Stimulated activated CD8-positive, alpha-beta memory T cell treated with anti-CD3 and anti-CD28 coated beads, Interleukin-7, amount 100 ng/mL, for 24 hours (primary cell): ENCODE measurements at places on chromosomes 7 and 10.

DNA sequence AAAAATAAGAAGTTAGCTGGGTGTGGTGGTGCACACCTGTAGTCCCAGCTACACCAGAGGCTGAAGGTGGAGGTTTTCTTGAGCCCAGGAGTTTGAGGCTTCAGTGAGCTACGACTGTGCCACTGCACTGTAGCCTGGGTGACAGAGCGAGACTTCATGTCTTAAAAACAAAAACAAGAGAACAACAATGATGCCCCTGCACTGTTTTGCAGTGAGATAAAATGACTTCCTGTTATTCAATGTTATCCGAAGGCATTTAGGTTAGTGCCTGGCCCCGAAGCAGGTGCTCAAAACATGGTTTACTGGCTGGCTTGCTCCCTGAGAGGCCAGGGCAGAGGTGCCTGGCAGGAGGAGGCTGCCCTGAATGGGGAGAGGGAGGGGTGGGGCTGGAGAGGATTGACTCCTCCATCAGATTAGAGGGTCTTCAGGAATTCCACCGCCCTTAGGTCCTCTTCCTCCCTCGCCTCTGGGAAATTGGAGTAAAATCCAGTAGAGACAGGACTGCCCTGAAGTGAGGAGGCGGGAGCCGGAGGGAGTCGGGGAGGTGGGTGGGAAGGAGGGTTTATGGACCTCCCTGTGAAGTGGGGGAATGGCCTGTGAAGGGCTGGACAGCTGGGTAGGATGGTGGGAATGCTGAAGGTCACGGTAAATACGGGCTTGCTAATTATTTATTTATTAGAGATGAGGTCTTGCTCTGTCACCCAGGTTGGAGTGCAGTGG lies 6.8 kb upstream of the CLDN4 start:
- no peak for DNase-seq

DNA sequence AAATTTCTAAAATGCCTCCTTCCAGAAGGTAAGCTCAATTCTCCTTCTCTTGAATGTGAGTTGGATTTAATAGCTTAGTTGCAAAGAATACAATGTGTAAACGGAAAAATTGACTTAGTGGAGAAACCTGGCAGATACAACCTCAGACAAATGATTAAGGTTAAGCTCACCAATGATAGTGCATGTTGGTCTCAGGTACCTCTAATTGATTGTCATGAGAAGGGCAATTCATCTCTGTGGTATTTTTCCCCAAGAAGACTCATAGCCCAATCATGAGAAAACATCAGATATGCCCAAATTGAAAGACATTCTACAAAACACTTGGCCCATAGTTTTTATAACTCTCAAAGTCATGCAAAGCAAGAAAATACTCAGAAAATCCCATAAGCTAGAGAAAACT lies 36.2 kb upstream of the TMEM106B start:
- DNase-seq: no peak

DNA sequence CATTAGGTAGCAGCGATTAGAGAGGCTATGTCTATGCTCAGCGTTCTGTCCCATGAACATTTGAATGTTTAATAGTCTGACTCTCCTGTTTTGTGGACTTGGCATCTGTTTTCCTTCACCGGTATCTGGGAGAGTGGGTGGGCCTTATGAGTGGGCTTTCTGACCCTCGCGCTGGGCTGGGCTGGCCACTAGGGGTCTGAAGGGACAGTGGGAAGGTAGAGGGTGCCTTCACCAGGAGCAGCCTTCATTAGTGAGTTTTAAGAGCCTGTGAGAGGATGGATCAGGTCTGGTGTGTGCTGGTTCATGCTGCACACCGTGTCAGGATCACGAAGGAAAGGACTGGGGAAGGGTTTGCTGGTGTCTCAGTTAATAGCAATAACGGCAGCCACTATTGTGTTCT lies 33.4 kb downstream of the DCLRE1A start:
- no peak for DNase-seq

GRCh38 chr10:131778385-131778784 lies 122.4 kb upstream of the PPP2R2D start:
- no peak for DNase-seq

DNA sequence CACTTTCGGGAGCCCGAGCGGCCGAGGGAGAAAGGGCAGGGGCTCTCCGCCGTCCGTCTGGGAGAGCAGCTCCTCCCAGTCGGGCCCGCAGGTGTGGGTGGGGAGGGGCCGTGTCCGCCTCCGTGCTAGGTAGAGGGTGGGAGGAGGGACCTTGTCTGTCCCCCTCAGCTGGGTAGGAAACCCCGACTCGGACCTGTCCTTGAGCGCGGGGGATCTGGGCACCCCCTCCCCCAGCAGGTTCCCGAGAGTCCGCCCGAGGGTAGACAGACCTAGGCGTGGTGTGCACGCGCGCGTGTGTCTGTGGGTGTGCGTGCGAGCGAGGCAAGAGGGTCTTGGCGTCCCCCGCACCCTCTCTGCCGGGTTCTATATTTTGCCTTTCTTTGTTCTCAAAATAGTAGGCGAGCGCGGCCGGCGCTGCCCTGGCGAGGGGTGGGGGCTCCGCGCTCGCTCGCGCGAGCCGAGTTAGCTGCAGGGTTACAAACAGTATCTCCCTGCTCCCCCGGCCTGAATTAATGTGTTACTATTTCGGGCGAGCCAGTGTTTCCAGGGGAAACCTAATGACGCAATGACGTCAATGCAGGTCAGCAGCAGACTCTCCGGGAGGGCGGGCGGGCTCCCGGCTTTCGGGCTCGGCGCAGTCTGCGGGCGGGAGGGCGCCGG lies 73.9 kb upstream of the LEP start:
- no peak for DNase-seq

DNA sequence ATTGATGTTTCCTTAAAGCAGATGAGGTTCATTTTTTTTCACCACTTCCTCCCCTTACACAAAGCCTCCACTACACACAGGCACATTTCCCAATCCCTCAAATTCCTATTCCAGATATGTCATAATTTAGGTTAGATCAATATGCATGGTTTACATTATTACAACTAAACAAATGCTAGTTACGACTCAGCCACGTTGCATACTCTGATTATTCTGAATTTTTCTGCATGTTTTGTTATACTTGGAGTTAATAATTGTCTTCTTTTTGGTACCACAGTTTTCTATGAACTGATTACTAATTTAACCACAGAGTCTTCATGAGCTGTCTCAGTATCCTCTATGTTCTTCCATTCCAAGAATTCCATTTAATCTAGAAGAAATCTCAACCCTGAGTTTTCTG lies 4.4 kb upstream of the BICC1 start:
- DNase-seq: no peak

GRCh38 chr7:116337800-116338199 lies 127.5 kb downstream of the TES start:
- no peak for DNase-seq

GRCh38 chr10:7515439-7515838 lies 104.6 kb upstream of the SFMBT2 start:
- no peak for DNase-seq

DNA sequence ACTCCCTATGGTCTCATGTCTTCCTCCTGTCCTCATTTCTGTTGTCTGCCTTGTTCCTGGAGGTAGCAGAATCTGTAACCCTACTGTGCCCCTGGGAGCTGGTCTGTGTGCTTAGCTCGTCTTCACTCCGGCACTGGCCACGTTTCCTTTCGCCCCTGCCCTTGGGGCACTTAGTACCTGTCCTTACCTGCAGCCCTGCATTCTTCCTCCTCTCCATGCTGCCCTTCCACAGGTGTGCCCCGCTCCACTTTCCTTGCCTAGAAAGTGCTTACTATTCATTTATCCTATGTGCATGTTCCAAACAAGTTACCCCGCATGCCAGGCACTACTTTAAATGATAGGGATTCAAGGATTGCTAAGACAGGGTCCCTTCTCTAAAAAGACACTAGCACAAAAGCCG lies 199.9 kb upstream of the ZMIZ1 start:
- no peak for DNase-seq

DNA sequence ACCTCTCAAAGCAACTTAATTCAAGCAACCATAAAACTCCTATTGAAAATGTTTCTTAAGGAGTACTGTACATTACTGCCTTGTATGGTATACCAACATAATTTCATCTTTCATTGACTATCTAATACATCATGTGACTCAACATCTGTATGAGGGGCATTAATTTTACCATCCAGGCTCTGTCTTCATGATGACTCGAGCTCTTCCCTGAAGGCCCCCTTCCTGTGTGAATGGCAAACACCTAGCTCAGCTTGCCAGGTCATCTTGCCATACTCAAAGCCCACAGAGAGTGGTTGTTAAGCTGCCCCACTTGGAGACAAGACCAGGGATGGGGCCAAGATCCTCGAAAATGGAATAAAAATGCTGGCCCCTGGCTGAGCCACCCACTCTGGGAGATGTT lies 82.4 kb downstream of the SGMS1 start:
- DNase-seq: no peak

GRCh38 chr7:108094346-108094745 lies 35.8 kb downstream of the LAMB4 start:
- DNase-seq: no peak

DNA sequence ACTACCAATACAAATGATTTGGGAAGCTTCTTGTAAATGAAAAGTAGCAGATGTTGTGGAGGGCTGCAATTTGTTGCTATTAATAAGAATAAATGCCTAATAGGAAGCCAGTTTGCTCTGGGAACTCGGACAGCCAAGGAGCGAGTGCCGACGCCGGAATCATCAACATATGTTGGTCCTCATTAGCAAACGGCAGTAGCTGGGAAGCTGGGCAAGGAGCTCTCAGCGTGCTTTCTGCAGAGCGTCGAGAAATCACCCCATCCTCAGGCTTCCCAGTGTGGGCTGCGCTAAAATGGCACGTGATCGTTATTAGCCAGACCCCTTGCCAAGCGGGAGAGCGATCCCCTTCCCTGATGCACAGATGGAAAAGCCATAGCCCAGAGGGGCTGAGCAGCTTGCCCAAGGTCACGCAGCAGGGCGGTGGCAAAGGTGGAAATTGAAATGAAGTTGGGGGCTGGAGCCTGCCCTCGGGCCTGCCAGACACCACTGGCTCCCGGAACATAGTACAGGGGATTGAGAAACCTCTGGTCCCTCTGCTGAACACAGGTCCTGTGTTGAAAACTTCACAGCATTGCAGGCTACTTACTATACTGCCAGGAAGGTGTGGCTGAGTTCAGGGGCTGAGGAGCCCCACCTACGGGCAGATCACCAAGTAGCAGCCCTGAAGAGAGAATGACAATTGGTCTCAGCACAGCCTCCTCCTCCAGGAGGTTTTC lies 326.9 kb downstream of the PLXNA4 start:
- no peak for DNase-seq

- no peak for DNase-seq
These were observed 386.5 kb upstream of the PFKP start for GRCh38 chr10:2680821-2681220.

DNA sequence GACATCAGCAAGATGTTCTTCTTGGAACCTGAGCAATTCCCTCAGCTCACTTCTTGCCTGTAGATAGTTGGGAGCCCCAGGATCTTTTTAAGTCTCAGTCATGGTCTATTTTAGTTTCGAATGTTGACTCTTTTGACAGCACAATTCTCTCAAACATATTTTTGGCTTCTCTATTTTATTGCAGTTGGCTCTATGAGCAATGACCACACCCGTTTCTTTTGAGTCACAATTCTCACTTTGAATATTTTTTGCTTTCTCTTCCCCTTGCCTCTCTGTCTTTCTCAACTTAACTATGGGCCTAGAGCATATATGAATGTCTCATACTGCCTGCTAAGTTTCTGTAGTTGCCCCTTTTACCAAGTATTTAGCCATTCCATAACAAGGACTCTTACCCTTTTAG lies 222.8 kb downstream of the PTN start:
- DNase-seq: no peak

GRCh38 chr7:158479021-158479663 lies 108.5 kb downstream of the PTPRN2 start:
- no peak for DNase-seq

- DNase-seq: no peak
These were observed 5.1 kb upstream of the MACC1 start for GRCh38 chr7:20222219-20222828.

GRCh38 chr10:43699516-43699915 lies 50.8 kb upstream of the ZNF32 start:
- DNase-seq: no peak

- DNase-seq: no peak
These were observed 2.7 kb upstream of the SYPL1 start for GRCh38 chr7:106114716-106115383.

- no peak for DNase-seq
These were observed 577 bp upstream of the DDX21 start for GRCh38 chr10:68955355-68955831.

DNA sequence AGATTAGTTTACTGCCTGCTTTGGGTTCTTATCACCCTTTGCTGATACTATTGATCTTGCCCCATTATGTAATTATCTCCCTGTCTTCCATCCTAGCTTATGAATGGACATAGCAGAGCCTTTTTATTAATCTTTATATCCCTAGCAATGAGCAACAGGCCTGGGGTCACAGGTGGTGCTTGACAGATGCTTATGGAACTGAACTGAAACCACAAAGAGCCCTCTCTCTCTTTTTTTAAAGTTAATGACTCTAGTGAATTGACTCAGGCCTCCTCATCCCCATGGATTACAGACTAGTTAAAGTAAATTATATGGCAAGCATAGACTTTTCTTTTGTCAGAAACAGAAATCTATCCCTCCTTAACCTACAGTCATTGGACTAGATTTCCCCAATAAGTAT lies 265.2 kb downstream of the PHTF2 start:
- no peak for DNase-seq

DNA sequence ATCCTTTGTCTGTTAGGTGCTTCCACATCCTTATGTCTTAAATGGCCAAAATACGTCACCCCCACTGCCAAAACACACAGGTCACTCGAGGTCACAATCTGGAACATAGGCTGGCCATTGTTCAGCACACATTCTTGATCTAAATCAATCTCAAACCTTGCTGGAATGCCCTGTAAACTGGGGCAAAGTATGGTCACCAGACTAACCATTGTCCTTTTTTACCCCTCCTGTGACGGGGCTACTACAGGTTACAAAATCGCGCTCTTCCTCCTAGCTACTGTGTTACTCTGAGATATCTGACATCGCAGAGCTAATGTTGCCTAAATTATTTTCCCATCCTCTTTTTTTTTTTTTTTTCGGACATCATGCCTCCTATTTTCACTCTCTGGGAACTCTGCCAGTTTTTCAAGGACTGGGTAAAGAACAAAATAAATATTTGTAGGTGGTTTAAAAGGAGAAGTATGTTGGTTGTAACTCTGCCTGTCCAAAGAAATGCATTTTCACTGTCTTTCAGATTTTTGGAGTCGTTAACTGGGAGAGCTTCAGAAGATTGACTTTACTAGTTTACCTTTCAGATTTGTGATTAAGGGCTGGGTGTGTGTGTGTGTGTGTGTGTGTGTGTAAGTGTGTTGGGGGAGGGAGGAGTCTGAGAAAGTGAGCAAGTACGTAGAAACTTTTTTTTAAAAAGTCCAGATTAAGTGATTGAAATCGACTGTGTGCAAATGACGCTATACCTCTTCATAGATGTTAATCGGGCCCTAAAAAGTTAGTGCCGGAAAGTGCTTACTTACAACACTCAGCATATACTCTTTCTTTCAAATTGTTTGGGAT lies 942 bp upstream of the KIAA1217 start:
- no peak for DNase-seq

DNA sequence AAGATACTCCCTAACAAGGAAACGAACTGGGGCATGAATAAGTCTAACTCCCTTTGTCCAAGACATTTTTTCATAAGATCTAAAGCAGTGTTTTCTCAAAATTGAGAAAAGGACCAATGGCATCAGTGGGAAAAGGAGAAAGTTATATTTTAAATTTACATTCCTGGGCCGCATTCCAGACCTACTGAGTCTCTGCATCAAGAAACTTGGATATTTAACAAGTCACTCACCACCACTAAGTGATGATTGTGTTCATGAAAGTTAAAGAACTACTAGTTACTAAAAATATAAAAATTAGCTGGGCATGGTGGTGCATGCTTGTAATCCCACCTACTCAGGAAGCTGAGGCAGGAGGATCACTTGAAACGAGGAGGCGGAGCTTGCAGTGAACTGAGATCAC lies 149.6 kb upstream of the MEOX2 start:
- no peak for DNase-seq
